ENCODE measurements at places on chromosomes 1 and 21.

DNA sequence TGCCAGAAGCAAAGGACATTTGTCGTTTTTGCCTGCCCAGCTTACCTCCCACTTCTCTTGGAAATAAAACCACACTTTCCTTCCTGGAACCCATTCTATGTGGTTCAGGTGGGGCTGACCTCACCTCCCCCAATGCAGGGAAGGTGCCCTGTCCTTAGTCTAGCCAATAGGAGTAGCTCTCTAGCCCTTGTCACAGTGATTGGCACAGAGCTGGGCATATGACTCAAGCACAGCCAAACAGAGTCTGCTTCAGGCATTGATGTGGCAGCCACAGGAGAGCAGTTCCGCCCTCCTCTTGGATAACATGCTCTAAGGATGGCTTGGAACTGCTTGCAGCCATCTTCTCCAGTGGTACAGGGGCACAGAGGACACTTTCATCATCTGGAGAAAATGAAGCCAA, 134.0 kb downstream of the LRIG2 start:
- no peak for DNase-seq

DNA sequence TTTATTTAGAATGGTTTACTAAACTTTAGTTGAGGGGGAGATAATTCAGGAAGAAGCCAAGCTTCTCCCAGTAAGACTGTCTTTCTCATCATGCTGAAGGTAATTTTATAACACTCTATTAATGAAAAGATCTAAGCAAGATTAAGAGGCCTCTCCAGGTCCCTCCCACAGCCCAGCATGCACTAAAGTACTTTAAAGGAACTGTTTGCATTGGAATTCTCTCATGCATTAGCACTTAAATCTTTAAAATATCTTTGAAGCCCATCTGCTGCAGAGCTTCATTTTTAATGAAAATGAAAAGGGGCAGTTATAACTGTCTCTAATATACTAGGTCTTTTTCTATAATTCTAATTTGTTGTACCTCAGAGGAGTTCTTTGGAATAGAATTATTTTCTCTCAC, 1379.1 kb upstream of the ADGRL4 start:
- no peak for DNase-seq

GRCh38 chr1:116374353-116375147, 1.5 kb downstream of the ATP1A1 start:
- DNase-seq: peak; percentile 60

- DNase-seq: peak; percentile 9
Measured at GRCh38 chr1:47898133-47898845, 98.9 kb downstream of the TRABD2B start.

GRCh38 chr1:213070406-213070805, 19.4 kb downstream of the RPS6KC1 start:
- peak; percentile 31 for DNase-seq

GRCh38 chr21:45517249-45518065, 24.8 kb downstream of the SLC19A1 start:
- DNase-seq: no peak

GRCh38 chr1:212529211-212529741, 79.3 kb upstream of the ATF3 start:
- DNase-seq: no peak

DNA sequence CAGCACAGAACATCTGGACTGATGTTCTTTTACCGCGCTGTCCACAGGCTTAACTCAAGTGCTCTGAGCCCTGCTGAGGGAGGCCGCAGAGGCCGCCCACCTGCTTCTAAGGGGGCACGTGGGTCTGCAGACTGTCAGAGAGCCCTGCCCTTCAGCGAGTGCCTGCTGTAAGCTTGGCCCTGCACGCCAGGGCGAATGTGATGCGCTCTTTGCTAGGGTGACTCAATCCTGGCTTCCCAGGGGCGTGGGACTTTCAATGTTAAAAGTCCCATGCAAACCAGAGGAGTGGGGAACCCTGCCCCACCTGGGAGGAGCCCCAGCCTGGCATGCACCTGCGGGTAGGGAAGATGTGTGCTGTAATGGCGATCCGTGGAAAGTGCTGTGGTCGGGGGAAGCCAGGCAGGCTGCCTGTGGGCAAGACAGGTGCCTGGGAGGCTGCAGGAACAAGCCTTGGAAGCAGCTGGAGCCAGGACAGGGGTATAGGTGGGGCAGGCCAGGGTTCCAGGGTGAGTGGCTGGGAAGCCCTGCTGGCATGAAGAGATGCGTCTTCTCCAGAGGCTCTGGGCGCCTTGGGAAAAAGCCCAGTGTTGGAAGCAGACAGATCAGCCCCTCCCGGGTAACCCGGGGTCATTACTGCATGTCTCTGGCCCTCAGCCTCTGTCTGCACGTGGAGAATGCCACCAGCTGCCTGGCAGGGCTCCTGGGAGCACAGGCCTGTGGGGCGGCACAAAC, 594 bp upstream of the PANK4 start:
- DNase-seq: no peak

GRCh38 chr1:210736713-210737112, 397.2 kb downstream of the KCNH1 start:
- peak; percentile 35 for DNase-seq

DNA sequence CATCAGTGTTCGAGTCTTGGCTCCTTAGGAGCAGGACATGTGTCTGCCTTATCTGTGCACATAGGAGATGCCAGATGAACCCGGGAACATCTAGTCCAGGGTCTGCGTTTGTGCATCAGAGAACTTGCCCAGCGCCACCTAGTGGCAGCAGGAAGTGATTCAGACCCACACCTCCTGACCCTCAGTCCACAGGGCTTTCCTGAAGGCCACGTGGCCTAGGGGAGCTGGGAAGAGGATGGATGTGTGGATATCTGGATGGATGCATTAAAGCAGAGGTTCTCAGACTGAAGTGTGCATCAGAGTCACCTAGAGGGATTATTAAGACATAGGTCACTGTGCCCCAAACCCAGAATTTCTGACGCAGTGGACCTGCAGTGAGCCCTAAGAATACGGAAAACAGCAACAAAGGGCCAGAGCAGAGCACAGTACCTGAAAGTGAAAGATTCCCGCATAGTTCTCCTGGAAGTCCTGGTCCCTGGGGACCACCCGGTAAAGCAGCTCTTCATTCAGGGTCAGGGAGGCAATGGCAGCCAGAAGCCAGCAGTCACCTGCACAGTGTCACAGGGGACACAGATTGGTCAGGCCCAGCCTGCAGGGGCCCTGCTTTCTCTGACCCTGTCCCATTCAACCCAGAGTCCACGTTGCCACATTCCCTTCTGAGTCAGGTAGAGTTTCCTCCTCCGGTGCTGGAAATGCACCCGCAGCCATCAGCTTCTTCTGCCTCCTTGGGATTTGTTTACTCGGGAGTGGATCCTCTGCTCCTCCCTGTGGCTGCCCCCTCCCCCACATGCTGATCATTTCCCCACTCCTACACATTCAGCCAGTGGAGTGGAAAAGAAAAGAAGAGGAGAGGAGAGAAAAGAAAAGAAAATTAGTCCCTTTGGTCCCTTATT, 37.0 kb downstream of the CAPN8 start:
- DNase-seq: peak; percentile 18

DNA sequence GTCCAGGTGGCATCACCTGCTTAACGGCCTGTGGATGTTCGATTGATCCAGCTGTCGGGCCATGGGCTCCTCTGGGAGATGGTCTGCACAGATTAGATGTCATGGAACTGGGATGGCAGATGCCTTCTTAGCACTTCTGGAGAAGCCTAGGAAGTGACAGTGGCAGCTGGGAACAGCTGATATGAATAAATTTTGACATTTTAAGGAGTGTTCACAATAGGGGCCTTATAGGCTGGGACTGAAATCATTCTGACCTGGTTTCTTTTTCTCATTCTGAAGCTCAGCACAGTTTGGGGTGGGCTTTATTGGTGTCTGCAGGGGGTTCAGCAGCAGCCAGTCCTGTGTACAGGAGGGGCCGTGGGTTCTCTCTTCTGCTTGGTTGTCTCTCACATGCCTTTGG, 175.3 kb downstream of the CACNA1E start:
- no peak for DNase-seq

- no peak for DNase-seq
Measured at GRCh38 chr1:24925082-24925779, 4.8 kb downstream of the RUNX3 start.

DNA sequence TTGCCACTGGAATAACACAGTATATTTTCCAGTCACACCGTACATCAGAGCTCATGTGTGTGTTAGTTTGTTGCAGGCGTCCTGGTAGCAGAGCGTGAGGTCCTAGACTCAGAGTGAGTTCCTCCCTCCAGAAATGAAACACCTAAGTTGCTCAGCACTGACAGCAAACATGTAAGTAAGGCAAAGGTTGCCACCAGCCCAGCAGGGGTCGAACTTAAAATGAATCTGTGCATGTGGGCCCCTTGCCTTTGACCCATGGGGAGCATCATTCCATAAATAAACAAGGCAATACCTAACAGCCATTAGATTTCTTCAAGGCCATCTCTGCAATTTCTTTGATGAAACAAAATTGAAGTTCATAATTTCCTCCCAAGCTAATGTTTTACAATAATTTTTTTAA, 125.3 kb upstream of the ERG start:
- DNase-seq: no peak

GRCh38 chr1:189616893-189617292, 860.8 kb downstream of the BRINP3 start:
- DNase-seq: no peak

DNA sequence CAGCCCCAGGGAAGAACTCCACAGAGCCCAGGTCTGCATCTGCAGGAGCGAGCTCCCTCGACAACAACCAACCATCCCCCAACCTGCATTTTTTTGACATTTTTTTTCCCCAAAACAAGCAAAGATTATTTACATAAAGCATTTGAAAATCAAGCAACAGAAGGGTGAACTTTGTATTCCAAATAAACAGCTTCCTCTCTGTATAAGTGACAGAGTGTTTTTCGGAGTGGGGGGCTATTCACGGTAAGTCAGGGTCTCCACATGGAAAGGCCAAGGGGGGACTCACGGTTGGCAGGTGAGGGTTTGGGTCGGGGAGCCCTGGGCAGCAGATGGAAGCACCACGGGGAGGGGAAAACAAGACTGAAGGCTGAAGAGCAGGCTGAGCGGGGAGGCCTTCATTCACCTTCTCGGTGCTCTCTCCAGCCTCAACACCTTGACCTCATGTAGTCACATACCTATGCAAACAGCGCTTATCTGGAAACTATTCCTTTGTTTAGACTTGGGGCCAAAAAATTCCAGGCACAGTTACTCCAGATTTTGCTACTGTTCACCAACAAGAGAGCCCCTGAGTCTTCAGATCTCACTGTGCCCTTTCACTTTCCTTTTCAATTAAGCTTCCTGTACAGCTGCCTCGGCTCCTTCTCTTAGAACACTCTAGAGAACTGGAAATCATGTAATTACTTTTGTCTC, 27.6 kb downstream of the C2CD2 start:
- DNase-seq: no peak

GRCh38 chr1:41349361-41350054, 11.7 kb upstream of the FOXO6 start:
- DNase-seq: no peak

DNA sequence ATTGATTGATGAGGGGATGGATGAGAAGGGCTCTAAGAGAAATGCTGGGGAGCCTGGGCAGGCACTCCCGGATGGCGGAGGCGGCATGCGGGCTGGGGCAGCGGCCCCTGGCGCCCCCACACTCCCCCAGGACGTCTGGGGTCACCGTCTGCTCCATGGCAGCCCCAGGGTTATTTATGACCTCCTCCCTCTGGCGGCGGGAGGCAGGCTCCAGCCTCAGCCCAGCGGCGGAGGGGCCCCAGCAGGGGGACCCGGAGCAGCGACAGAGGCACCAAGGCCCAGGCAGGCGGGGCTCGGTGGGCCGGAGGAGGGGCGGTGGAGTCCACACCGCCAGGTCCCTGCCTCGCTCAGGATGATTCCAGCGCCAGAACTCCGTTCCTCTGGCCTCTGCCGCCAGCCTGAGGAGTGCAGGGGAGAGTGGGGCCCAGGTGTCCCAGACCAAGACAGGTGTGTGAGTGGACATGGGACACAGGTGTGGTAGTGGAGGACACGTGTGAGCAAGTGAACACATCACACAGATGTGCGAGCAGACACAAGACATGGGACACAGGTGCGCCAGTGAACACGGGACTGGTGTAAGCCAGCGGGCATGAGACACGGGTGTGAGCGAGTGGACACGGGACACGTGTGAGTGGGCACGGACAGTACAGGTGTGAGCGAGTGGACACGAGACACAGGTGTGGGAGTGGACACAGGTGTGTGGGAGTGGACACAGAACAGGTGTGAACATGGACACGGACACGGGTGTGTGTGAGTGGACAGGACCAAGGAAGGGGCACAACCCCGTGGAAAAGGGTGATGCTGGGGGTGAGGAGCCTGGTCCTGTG, 2.5 kb upstream of the SAMD11 start:
- peak; percentile 89 for DNase-seq

GRCh38 chr1:116794804-116795481, 40.7 kb downstream of the CD2 start:
- no peak for DNase-seq

DNA sequence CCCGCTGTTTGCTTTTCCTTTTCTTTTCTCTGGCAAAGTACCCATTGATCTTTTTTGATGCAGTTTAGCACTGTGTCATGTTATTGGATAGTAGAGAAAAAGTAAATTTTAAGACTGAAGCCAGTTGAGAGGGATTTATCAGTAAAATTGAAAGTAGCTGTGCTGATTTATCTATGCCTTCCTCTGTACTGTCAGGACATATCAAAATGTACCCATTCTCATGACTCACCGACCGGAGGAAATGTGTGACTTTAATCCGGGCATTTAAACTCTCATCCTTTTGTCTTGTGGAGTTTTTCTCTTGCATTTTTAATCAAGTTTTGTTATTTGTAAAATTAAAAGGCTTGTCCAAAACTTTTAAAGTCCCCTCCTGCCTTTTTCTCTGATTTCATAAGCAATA, 276.6 kb upstream of the FMN2 start:
- DNase-seq: no peak

GRCh38 chr1:91706140-91706957, 179.6 kb downstream of the TGFBR3 start:
- DNase-seq: no peak

DNA sequence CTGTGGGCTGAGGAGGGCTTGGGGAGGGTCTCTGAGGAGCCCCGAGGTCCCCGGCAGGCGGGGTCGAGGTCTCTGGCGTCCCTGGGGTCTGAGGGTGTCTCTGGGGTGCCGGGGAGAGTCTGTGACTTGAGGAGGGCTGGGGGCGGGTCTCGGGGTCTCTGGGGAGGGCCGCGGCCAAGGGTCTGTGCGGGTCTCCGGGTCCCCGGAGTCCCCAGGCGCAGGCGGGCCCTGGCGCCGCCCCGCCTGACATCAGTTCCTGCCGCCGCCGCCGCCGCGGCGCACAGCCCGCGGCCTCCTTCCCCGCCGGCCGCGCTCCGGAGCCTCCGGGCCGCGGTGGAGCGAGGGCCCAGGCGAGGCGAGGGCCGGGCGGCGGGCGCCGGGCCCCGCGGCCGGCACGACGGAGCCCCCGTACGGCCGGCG, at the start of gene PLEKHM2:
Gene PLEKHM2, plus strand, starts transcription at position 279 of the 420 bp plus-strand sequence. CDS start 239 bp downstream, outside the sequence.
- peak; percentile 44 for DNase-seq

All from NCI-H1417 (cell line).